ENCODE measurements at places on chromosomes 11 and 22. TPM values are rescaled to one million over a fixed set of nuclear protein-coding genes. Genes with fewer than 3 reads are reported as not detected.

CKAP5 gene
- 110 TPM for total RNA-seq

HEPHL1 gene
- total RNA-seq = 114 TPM

DEUP1 gene
- not detected for total RNA-seq

TNNI2 gene
- 8.6 TPM for total RNA-seq

FREY1 gene
- 0.14 TPM for total RNA-seq

MS4A12 gene
- not detected for total RNA-seq

DCDC1 gene
- 0.11 TPM for total RNA-seq

C11orf97 gene
- not detected for total RNA-seq

TEAD1 gene
- total RNA-seq = 90.2 TPM

MYEOV gene
- total RNA-seq = 3.0 TPM

BARX2 gene
- 0.65 TPM for total RNA-seq

GRCh38 chr11:112871909-112872500 lies 89.2 kb upstream of the NCAM1 start:
- no peak for DNase-seq

GRCh38 chr22:43978558-43978957 lies 23.3 kb downstream of the SAMM50 start:
- DNase-seq = no peak

DNA sequence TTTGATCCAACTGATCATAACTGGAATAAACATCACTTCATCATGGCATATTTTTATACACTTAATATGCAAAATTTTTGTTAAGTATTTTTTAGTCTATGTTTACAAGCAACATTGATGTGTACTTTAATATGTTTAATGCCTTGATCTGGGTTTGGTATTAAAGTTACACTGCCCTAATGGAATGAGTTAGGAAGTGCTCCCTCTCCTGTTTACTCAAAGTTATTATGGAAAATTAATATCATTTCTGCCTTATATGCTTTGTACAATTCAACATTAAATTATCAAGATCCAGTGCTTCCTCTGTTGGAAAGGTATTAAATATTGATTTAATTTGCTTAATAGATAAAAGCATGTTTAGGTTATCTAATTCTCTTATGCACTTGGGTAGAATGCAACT lies 927.3 kb upstream of the RAG2 start:
- no peak for DNase-seq

- DNase-seq = no peak
Measured at GRCh38 chr22:42388130-42388797, 43.9 kb downstream of the NFAM1 start.

GRCh38 chr11:120518356-120518755 lies 6.8 kb downstream of the GRIK4 start:
- DNase-seq = no peak

- no peak for DNase-seq
Measured at GRCh38 chr11:76856571-76856970, 4.1 kb upstream of the ACER3 start.

DNA sequence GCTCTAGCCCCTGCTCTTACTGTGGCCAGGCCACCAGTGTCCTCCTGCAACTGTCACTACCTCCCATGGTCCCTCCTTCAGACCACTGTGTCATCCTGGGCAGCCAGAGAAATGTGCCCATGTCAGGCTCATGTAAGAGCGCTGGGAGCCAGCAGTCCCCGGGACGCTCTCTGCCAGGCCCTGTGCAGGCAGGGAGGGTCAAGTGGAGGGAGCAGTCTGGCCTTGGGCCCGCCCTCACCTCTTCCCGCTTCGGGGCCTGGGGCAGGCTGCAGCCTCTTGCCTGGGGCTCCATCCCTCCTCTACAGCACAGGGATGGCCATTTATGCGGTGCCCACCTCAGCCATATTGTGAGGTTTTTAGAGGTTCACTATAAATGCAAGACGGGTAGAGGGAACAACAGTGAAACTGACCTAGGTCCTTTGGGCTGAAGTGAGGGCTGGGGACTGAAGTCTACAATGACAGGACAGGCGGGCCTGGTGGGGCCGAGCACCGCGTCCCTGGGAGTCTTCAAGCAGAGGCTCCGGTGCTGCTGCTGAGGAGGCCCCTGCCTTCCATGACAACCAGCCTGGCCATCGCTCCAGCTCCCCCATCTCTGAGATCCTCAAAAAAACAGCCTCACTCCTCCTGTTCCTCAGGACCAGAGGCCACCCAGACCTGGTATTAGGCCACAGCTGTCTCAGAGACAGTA lies 54.9 kb upstream of the TTLL12 start:
- no peak for DNase-seq

- DNase-seq = no peak
Measured at GRCh38 chr11:124869331-124869730, 4.1 kb downstream of the ROBO3 start.

DNA sequence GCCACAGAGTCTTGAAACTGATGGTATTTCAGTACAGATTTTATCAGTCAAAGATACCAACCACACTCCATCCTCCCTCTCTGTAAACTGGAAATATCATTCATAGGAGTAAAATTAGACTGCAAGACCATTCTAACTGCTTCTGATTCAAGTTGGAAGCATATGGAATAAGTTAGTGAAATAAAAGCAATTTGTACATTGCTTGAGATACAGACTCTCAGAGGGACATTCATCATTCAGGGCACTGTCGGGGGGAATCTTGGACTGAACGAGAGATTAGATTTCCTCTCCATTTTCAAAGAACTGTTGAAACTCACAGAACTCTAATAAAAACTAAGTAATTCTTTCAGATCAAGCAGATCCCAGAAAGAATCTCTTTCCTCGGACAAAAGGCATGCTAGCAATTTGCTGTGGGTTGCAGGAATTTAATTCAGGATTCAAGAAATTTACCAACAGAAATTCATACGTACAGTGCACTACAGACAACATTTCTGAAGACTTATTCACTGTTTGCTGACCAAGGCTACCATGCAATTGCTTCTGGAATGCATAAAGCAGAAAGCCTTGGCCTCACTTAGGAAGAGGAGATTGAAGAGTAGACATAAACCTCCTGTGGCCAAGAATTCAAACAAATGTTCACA lies 34.1 kb downstream of the PAMR1 start:
- peak; percentile 51 for DNase-seq
